ENCODE measurements at places on chromosomes 13 and 19.
A peak's percentile ranks its signal among the peaks of the same experiment; 100 is the strongest.

DNA sequence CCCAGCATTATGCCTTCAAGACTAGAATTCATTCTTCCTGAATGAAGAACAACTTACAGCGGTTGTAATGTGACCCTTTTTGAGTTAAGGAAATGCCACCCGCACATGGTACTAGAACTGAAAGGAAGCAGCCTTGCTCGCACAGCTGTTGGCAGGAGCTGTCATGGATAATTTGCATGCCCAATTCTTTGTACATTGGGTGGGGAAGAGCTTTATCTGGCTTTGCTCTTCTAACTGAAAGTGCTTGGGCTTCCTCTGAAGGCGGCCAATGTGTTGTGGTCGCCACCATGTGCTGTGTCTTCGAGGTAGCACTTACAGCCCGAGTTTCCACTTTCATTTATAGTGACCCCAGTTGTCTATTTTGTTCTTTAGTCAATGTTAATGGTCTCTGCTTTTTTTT lies 3.4 kb downstream of the CCNE1 start:
- DNase-seq, result no peak

DNA sequence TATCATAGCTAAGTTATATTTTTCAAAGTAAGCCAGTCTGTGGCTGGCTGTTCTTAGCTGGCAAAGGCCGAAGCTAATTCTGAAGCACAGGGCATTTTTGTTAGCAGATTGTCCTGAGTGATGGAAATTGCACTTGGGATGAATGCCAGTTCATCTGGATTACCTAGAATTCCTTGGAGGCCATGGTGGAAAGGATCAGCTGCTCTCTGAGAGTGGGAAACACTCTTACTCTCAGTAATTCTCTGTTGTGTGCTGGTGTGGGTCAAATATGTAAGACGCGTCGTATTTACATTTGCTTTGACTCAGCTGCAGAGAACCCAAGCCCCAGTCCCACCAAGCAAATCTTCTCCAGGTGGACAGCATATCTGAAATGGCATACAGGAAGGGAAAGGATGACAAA lies 60.7 kb upstream of the C1QTNF9B start:
- DNase-seq, result no peak

GRCh38 chr13:44934724-44935123 lies 54.5 kb downstream of the NUFIP1 start:
- no peak for DNase-seq

- DNase-seq, result no peak
These were observed 147.7 kb downstream of the CDK8 start for GRCh38 chr13:26401578-26402021.

DNA sequence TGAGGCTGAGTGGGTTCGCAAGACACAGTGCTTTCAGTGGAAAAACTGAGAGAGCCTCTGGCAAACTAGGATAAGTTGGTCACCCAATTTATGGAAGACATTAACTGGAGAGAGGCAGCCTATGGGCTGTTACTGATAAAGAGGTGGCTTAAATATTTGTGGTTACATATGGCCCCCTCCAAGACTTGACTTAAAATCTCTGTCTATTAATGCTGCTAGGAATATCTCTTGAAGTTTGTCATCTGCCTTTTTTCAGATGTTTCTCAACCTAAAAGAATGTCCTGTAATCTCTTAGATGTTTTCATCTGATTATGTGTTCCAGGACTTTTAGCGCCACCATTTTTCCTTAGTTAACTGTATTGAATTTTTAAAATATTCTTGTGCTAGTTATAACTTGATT lies 54.6 kb downstream of the NAA16 start:
- no peak for DNase-seq

DNA sequence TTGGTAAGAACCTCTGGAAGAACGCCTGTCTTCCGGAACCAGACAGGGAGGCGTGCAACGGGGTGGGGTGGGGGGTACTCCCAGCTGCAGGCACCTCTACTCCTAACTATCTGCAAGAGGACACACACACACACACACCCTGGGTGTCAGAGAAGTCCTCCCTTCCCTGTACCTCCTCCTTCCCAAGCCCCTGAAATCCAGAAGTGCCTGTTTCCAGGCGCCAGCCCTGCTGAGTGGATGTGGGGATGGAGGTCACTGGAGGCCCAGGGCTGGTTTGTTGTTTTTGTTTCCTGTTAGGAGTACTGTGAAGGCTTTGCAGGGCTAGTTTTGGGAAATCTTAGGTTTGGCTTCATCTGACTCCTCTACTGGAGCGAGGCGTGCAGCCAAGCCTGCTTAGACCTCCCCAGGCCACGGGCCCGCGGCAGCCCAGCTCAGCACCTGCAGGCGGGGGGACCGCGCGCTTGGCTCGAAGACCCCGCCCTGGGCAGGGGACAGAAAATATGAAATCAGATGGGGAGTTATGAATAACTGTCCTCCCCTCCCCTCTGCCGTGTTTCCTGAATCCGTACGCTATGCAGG lies 36.4 kb downstream of the SOX1 start:
- DNase-seq, result no peak

DNA sequence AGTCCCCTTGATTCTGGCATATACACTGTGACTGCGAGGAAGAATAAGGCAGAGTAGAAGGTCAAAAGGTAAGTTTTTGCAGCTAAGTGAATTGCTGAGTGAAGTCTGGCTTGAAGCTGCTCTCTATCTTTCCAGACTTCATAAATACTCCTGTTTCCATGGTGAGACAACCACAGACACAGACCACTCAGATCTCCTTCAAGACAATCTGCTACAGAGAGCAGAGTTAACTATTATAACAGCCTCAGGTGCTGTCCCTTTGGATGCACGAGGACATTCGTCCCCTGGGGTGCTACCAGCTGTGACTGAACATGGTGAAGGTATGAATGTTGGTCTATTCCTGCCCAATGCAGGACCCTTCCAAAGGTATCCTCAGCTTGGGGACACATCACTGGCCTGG lies 104.0 kb downstream of the MYCBP2 start:
- DNase-seq, result no peak

DNA sequence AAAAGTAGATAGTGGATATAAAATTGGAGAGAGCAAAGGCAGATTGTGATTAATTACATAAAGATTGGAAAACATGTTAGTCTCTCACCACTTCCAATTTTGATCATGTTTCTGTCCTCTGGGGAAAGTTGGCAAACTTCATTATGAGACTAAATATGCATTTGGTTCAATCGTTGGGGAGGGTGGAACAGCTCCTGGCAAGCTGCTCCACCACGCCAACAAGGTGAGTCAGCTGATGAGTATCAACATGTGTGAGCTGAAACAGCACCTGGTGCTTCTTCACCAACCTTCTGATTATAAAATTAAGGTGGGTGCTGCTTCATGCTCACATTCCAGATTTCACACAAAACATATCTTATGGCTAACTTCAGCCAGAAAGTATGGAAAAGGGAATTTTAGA lies 1784.6 kb downstream of the SLITRK5 start:
- no peak for DNase-seq

- peak; percentile 62 for DNase-seq
These were observed 64.1 kb downstream of the KLF12 start for GRCh38 chr13:74070065-74070464.

- DNase-seq, result no peak
These were observed 137.1 kb downstream of the AKAP11 start for GRCh38 chr13:42409075-42409474.

DNA sequence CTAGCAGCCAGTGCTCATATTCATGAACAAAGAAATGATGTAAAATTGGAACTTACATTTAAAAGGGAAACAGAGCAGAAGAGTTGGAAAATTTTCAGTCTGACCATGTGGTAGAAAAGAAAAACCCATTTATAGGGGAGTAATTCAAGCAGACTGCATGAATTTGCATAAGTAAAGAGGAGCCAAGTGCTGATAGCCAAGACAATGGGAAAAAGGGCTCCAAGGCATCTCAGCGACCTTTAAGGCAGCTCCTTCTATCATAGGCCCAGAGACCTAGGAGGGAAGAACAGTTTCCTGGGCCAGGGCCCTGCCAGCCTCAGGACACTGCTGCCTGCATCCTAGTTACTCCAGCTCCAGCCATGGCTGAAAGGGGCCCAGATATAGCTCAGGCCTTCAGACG lies 7.5 kb downstream of the DNAJC3 start:
- DNase-seq, result no peak

- no peak for DNase-seq
These were observed 37.4 kb downstream of the CCL25 start for GRCh38 chr19:8089664-8090601.

DNA sequence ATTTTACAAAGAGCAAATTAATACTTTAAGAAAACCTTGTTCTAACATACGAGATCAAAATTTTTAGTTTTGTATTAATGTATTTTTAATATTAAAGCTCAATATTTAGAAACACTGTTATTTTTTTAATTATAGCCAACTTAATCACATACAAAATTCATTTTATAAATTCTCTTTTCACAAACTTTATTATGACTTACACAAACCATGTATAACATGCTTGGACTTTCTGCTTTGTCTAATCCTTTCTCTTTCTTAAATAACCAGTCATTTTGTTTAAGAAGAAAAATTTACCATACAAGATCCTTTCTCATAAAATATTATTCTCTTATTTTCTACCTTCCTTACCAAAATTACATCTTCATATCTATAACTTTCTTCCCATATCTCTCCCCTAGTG lies 62.2 kb downstream of the CYSLTR2 start:
- DNase-seq, result no peak

GRCh38 chr19:17778251-17778967 lies 16.5 kb upstream of the B3GNT3 start:
- DNase-seq, result no peak

- DNase-seq, result no peak
These were observed 143.9 kb upstream of the ZNF536 start for GRCh38 chr19:30228113-30228834.
